ENCODE measurements at places on chromosomes 2 and 18. TPM values are rescaled to one million over a fixed set of nuclear protein-coding genes. Genes with fewer than 3 reads are reported as not detected.

DNA sequence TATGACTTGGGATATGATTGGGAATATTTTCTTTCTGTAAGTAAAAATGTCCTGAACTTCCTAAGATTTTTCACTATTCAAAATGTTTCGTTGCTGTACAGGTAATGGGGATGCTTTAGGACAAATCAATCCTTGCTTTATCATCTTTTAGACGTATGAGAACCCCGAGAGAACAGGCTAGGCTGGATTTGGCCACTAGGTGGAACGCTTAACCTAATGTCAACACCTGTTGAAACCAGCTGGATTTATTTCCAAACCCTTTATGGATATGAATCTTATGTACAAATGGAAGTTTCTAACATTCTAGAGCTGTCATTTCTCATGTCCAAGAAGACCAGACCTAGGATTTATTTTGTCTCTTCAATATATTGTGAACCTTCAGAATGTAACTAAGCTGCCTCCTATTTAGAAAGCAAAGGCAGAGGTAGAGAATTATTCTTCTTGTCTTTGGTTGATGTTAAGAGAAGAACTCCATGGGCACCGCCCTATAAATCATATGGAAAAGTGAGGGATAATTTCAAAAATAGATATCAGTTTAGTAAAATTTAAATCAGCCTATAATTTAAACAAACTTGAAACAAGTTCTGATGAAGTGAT, 96.7 kb downstream of the PMAIP1 start:
- DNase-seq, result no peak

GRCh38 chr18:42426496-42427015, 471.5 kb downstream of the PIK3C3 start:
- DNase-seq, result no peak

GRCh38 chr18:44791520-44791919, 110.8 kb downstream of the SETBP1 start:
- no peak for DNase-seq

- DNase-seq, result no peak
These were observed 19.2 kb upstream of the SIGLEC15 start for GRCh38 chr18:45806226-45806625.

- no peak for DNase-seq
These were observed 36.3 kb upstream of the NABP1 start for GRCh38 chr2:191641609-191642008.

- DNase-seq, result no peak
These were observed 265.7 kb downstream of the NEDD4L start for GRCh38 chr18:58309610-58310239.

GRCh38 chr2:197145471-197146056, 165.0 kb downstream of the ANKRD44 start:
- no peak for DNase-seq

- no peak for DNase-seq
These were observed 707.9 kb upstream of the ID2 start for GRCh38 chr2:7973801-7974480.

- no peak for DNase-seq
These were observed 4.0 kb upstream of the SLC20A1 start for GRCh38 chr2:112641701-112642100.

DNA sequence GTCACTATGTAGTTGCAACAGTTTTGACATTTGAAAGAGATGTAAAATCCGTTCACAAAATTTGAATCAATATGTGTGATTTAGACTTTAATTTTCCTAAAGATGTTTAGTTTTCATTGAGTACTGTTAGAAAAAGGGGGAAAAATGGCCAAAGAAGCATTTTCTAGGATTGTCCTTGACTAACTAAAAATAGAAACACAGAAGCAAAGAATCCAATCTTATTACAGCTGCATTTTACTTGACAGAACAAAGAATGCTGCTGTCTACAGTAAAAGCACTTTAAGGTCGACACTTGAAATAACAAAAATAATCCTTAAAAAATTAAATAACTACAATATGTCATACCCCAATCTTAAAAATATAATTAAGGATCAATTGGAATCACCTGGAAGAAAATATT, 48.9 kb downstream of the FRZB start:
- no peak for DNase-seq

- no peak for DNase-seq
These were observed 28.6 kb downstream of the ASXL3 start for GRCh38 chr18:33606621-33607020.

DNA sequence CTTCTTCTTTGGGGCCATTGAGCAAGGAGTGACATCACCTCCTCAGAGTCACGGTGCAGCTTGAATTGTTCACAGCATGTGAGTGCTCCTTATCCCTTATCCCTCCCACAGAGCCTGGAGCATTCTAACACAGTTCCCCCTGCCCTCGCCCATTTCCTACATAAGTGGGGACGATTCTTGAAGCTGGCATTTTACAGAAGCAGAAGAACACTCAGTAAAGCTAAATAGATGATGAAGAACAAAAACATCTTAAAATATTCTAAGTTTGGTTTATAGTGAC, 135.8 kb upstream of the APCDD1 start:
- DNase-seq, result no peak

DNA sequence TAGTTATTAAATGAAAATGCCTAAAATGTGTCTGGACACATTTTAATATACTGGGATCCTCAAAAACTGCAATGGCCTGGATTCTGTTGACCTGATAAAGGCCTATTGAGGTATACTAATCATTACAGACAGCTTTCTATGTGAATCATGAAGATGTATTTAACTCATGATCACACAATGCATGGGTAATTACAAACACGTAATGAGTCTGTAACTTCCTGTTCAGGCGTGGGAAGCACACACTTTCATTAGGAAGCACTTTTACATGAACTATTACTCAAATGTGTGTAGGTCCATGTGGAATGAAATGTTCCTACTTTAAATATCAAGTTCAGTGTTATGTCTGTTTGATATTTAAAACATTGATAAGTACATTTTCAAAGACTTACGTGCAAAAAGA, 108.7 kb downstream of the NCKAP5 start:
- DNase-seq, result no peak

The PTH2R gene
- total RNA-seq, result not detected

The SAG gene
- total RNA-seq, result not detected

The ATP6V1B1 gene
- 10.9 TPM for total RNA-seq

The SLC38A11 gene
- not detected for total RNA-seq

The CNDP1 gene
- 0.15 TPM for total RNA-seq

All from ovary (tissue), 10 donors.